ENCODE measurements at places on chromosomes 2 and 18.
A peak's percentile ranks its signal among the peaks of the same experiment; 100 is the strongest.

DNA sequence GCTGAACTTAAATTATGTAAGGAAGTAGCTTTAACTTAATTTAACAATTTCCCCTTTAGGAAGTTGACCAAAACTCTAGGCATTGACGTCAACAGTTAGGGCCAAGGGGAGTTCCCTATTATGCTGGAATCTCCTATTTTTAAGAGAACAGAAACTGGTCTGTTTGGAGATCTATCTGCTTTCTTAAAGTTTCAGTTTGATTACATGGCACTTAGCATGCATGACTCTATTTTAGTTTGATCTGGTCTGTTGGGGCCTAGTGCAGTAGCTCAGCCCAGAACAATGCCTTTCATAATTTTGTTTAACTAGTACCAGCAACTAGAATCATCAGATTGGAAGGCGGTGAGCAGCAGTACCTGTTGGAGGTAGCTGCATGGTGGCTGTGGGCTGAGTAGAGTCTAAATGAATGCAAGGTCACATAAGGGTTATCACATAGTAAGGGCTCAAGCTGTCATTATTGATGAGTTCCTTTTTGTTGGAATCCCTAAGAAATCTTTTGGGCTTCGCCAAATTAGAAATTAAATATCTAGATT, 60.5 kb upstream of the ZNG1B start:
- no peak for DNase-seq

DNA sequence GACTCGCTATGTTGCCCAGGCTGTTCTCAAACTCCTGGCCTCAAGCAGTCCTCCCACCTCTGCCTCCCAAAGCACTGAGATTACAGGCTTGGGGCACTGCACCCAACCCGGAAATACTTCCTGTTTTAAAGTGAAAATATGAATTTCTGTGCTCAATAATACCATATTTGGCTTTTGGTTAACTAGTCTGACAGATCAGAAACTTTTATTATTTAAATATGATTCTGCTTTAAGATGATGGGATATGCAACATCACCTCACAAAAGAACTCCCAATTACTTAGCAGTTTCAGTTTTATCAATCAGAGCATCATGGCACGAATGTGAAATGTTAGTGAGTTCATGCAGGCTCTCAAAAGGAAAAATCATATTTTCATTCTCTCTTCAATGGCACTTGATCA, 120.6 kb downstream of the PTRHD1 start:
- no peak for DNase-seq

DNA sequence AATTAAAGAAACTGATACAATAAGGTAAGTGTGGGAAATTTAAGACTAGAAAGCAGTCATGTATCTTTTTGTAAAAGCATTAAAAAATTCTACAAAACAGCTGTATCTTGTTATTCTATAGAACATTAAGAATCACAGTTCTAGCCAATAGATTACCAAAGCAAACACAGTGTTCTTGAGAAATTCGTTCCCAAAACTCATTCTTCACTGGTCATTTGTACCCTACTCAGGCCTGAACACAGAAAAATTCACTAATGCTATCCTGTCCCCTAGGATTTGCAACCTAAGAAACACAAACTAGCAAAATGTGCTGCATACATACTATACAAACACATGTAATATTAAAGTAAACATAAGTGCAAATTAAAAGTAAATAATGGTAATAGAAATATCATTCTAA, 29.1 kb downstream of the ERMN start:
- DNase-seq, result no peak

DNA sequence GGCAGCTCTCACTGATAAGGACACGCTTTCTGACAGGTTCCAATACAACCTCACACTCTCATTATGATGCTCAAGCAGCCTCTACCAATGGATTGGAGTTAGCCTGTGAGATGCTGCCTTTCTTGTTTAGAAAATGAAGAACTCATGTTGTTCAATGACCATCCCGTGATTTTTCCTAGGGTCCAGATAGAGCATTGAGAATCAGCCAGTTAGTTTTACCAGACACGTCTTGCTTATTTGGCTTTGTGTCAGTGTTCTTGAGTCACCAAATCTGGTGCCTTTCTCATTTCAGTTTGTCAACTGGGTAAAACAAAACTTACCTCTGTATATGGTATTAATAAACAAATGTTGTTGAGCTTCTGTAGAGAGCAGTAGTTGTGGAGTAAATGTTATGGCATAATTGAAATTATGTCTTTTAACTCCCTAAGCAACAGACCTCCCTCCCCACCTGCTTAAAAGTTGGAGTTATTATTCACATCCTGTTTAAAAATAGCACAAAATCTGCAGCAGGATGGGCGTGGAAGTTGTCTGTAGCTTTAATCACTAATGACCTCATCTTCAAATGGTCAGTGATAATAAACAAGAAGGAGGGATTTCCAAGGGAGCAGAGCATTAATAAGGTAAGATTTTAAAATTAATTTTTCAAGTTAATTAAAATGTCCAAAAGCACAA, 167.3 kb downstream of the HRH4 start:
- DNase-seq, result no peak

GRCh38 chr2:84854850-84855249, 26.0 kb downstream of the TRABD2A start:
- DNase-seq, result no peak

DNA sequence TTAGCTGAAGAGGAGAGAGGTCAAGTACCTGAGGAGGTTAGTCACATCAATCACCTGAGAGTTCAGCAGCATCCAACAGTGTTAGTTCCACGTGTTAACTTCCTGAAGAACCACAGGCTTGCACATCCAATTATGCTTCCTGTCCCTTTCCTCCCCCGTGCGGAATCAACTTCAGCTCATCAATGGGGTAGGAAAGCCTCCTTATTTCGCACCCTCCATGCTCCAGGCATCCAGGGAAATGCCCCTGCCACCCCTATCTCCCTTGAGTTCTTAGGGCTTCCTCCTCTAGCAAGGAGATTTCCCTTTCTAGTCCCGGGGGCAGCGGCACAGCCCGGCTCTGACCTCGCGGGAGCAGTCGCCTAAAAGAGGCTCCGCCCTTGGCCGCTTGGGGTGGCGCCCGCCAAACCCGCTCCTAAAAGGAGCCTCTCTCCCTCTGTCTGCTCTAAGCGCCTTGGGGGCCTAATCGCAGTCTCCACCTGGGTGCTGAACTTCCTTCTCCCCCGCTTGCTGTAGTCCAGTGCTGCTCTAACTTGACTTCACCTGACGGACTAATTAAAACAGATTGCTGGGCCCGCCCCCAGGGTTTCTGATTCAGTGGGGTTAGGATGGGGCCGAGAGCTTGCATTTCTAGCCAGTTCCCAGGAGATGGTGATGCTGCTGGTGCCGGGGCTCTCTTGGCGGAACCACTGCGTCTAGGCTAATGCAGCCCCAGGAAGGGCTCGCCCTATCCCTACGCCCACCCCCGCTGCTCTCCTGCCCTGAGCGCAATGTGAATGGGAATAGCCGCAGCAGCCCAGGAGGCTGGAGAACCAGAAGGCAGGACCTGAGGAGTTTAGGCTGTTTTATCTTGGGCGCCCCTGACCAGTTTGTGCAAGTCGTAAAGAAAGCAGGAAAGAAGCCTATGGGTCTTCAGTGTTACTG, 3.4 kb upstream of the TET3 start:
- DNase-seq, result peak; percentile 40

- peak; percentile 70 for DNase-seq
Observed at GRCh38 chr2:206095536-206096332, 9.8 kb upstream of the INO80D start.

DNA sequence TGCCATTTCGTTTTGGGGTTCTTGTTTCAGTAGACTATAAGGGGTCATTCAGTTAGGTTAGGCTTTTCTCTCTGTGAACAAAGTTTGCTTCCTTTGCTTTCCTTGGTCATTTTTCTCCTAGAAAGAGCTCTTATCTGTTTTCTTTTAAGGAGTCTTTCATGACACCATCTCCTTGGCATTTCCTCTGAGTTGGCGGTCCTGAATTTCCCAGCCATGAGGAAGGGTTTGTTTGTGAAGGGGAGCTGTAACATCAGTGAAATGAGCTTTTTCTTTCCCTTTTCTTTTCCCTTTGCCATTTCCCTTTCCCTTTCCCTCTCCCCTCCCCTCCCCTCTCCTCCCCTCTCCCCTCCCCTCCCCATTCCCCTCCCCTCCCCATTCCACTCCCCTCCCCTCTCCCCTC, 61.7 kb downstream of the MAP4K4 start:
- DNase-seq, result no peak

DNA sequence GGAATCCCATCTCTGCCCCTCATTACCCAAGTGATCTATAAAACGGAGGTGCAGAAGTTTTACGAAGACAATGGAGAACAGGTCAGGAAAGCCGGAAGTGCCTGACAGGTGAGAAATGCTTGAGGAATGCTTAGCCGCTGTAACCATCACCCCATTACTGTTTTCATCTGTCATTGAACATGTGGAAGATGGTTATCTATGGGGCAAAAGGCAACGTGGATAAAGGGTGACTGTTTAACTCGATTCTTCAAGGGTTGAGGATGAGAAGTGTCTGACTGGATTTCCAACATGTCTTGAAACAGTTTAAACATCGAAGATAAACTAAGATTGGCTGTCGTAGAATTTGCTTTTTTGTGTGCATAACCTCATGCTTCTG, 17.3 kb downstream of the HK2 start:
- no peak for DNase-seq

DNA sequence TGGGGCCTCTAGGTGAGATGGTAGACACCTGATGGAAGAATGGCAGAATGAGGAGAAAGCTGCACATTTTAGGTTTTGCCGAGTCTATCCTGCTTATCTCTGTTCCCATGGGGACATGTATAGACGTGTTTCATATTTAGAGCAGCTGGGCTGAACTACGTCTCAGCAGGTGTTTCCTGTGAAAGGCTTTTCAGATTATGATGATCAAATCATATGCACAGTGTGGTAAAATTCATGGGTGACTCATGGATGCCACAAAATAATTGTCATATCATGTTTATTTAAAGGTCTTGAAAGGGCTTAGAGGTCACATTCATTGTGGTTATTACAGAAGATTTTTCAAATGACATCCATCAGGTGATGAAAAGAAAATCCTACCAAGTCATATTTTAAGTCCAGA, 90.5 kb downstream of the ICOS start:
- no peak for DNase-seq

DNA sequence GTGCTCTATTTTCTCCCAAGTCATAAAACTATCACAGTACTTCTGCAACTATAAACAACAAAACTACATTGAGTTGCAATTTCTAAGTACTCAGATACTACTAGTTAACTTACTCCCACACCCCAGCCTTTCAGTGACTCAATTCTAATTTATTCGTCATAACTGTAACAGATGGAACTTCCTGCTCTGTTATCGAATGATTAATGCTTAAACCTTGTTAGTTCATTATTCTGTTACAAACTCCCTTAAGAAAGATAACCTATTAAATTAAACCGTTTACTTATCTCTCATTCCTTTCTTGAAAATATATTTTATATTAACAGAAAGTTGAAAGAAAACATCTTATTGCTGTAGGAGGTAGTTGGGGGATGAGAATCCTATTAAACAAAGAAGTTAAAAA, 17.0 kb downstream of the TNFAIP6 start:
- DNase-seq, result no peak

- no peak for DNase-seq
Observed at GRCh38 chr18:59386909-59387686, 28.0 kb upstream of the LMAN1 start.

DNA sequence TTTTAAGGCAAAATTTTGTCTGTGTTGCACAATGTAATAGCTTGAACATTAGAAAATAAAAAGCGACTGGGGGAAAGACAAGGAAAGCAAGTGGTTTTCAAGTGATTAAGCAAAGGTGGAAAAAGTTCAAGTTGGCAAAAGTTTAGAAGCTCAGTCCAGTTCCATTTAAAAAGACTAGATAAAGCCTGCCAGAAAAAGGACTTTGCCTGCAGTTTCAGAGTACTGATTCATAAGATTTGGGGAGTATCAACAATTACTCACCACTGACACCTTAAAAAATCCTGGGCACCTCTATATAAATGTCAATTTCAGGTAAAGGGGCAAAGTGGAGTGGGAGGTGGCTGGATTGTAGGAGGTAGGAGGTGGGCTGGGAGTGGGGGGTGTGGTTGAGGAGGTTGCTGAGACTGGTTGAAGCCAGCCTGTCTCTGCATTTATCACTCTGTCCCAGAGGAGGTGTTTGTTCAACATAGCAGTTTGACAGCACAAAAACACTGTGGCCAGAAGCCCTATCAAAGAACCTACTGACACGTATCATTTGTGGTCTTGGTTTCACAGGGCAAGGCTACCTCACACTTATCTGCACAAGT, 14.6 kb downstream of the ZEB2 start:
- DNase-seq, result no peak

DNA sequence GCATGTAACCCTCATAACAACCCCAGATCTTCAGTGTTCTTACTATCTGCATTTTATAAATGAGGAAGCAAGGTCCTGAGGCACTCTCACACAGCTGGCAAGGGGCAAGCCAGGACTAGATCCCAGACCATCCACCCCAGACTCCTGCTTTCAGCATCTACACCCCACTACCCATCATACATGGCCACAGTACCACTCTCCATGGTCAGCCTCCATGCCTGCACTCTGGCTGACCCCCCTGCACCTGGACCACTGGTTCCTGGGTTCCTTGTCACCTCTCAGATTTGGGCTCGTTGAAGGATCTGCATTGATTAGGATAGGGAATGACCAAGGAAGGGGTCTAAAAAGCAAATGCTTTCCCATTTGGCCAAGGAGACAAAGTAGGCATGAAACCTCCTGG, 36.0 kb upstream of the TEX51 start:
- no peak for DNase-seq

DNA sequence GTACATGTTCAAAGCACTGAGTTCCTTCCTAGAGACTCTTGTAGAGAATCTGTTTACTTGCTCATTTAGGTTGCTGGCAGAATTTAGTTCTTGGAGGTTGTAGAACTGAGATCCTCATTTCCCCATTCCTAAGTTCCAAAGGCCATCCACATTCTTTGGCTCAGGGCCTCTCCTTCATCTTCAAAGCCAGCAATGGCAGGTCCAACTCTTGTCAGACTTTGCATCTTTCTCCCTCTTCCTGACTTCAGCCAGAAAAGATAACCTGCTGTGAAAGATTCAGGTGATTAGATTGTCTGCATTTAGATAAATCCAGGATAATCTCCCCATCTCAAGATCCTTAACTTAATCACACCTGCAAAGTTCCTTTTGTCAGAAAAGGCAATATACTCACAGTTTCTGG, 51.1 kb downstream of the SOCS6 start:
- DNase-seq, result no peak

GRCh38 chr2:1736045-1736444, 8.3 kb downstream of the PXDN start:
- no peak for DNase-seq

GRCh38 chr18:71250191-71250590, 961.3 kb downstream of the SOCS6 start:
- DNase-seq, result no peak

- peak; percentile 53 for DNase-seq
Observed at GRCh38 chr18:22703883-22704585, 229.1 kb upstream of the RBBP8 start.

GRCh38 chr2:83784947-83785346, 674.1 kb downstream of the SUCLG1 start:
- no peak for DNase-seq

Measured in AML-193 (cell line).